ENCODE measurements at places on chromosomes 12 and 14.

DNA sequence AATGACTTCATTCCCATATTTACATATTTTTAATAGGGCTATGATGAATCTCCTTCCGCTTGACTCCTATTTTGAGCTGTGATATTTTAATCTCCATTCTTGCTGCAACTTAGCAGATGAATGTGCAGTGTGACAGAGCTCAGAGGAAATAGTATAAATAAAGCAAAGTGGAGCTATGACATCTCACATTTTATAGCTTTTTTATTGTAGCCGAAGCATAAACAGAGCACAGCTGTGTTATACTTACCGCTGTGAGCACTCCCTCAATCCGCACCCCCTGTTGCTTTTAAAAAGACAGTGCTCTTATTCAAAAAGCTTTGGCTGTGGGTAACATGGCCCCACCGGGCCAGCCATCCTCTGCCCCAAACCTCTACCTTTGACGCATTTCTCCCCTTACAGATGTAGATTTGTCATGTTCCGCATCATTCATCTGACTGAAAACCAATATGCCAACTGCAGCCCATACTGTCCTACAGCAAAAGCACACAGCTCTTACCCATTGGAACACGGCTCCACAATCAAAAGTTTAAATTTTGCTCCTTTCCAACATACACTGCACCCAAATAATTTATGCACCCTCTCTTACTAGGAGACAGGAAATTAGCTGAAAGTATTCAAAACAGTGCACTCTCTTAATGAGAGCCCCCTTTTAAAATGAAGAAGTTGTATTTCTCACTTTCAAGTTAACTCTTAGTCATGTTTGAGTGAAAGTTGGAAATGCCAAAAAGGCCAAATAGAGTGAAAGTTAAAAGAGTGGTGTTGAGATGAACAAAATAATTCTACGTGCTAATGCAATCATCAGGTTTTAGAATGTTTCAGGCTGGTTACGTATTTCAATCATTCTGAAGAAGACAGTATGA, 429.3 kb upstream of the SOX5 start:
- no peak for DNase-seq

DNA sequence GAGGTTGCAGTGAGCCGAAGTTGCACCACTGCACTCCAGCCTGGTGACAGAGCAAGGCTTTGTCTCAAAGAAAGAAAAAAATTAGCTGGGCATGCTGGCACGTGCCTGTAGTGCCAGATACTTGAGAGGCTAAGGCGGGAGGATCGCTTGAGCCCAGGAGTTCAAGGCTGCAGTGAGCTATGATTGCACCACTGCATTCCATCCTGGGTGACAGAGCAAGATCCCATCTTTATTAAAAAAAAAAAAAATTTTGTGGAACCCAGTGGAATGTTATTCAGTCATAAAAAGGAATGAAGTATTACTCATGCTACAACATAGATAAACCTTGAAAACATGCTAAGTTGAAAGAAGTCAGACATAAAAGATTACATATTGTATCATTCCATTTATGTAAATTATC, 8.3 kb upstream of the ERBB3 start:
- DNase-seq: no peak

GRCh38 chr14:106505366-106505765, 979.0 kb downstream of the TMEM121 start:
- no peak for DNase-seq

- DNase-seq: no peak
Observed at GRCh38 chr12:107091381-107091780, 2.0 kb downstream of the CRY1 start.

DNA sequence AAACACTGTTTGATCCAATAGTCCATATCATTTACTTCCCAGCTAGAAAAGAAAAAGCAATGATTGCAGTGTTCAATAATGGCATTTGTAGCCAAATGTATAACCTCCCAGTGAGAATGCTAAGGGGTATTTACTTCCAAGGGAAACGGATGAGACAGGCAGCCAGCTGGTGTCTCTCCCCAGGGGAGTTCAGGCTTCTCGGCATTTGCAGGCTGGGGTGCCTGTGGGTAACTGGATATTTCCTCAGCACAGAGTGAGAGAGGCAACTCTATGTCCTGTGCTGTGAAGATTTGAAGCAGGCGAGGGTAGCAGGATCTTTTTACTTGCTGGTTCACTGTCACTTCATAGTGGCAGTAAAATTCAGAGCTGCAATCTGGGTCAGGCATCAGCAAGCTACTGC, 1455.6 kb upstream of the TMEM132C start:
- DNase-seq: no peak

- DNase-seq: no peak
Observed at GRCh38 chr14:96057738-96058137, 18.6 kb downstream of the C14orf132 start.

DNA sequence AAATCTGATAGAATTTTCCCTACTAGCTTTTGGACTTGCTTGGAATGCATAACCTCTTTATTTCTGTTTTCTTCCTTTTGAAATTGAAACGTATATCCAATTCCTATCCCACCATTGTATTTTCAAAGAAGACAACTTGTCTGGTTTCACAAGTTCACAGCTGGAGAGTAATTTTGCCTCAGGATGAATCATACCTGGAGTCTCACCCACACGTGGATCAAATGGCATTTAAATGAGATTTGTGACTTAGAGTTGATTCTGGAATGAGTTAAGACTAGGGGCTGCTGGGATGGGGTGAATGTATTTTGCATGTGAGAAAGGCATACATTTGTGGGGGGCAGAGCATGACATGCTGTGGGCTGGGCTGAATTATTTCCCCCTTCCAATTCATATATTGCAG, 516.5 kb upstream of the MGAT4C start:
- no peak for DNase-seq

DNA sequence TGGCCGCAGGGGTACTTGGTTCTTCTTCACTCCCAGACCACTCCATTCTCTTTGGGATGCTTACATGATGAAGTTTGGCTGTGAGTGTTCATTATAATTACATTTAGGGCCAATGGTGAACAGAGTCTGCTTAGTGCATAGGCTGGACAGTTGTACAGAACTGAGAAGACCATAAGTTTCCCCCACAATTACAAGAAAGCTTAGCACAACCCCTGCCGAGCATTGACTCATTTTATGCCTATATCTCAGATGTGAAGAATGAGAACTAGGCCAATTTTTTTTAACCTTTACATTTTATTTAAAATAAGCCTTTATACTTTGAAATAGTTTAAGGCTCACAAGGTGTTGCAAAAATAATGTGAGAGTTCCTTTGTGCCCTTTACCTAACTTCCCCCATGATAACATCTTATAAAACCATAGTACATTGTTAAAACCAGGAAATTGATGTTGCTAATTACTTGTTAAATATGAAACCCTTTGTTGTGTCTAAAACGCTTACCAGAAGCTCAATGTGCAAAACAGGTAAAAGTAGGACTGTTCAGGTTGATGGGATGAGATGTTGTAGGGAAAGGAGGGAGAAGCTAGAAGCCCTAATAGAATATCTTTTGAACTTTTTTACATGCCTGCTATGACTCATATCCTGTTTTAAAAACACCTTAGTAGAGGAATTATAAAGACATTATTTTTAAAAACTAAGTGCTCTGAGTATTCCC, 47.2 kb downstream of the ALDH1L2 start:
- no peak for DNase-seq

- DNase-seq: no peak
Observed at GRCh38 chr12:93741659-93742109, 64.5 kb downstream of the CRADD start.

GRCh38 chr12:33546004-33546403, 106.4 kb upstream of the SYT10 start:
- no peak for DNase-seq

DNA sequence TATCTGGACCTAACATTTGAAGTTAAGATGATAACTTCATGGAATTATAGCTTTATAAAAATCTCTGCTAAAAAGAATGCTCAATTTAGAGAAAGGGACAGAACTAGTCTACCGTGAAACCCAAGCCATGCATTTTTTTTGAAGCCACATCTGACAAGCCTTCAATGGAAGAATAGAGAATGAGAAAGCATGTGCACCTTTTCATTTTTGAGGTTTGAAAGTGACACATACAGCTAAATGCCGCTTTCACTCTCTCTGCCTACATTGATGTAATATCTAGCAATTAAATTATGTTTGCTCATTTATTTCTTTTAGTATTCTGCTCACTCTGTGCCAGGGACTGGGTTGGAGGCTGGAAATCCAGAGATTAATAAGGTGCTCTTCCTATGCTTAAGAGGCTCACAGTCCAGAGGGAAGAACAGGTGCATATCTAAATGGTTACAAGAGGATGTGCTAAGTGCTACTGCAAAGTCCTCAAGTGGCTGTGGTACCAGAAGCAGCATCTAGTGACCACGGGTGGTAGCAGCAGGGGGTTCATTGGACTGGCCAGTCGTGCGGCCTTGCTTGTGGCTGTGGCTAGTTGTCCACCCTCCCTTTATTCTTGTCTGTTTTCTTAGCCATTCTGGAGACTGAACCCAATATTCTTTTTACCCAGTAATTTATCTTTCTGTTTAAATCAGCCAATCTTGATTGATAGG, 60.4 kb downstream of the PPP1R36 start:
- DNase-seq: no peak

DNA sequence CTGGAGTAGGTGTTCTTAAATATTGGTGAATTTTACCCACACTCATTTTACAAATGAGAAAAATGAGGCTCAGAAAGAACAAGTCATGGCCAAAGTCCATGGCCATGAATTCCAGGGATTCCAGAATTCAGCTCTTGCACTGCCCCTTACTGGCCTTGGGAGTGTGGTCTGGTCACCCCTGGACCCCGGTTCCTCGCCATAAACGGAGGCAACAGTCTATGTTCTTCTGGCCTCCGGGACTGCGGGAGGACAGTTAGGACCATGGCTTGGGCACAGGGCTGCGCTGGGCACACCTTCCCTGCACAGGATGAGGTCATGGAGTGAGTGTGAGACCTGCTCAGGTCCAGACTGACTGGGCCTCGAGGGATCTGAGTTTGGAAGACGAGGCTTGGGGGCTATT, 6.9 kb downstream of the CCDC197 start:
- no peak for DNase-seq

GRCh38 chr12:100058482-100059029, 73.8 kb upstream of the ANKS1B start:
- no peak for DNase-seq

- no peak for DNase-seq
Observed at GRCh38 chr12:114982760-114983159, 298.8 kb upstream of the TBX3 start.

DNA sequence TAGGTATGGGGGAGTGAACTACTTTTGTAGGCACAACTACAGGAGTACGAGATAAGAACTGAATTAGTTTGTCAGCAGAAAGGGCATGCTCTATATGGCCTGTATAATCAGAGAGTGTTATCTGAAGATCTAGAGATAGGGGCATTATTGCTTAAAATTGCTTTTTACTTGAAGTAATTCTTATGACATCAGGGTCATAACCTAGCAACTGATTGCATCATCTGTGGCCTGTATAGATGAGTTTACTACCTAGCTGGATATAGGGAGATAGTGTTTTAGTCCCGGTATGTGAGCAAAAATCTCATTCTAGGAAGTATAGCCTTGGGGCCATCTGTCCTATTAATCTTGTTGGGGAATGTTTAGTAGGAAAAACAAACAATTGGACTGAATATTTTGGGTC, 142.7 kb downstream of the TMEM117 start:
- DNase-seq: no peak

GRCh38 chr12:116773276-116773731, 35.2 kb downstream of the RNFT2 start:
- no peak for DNase-seq

DNA sequence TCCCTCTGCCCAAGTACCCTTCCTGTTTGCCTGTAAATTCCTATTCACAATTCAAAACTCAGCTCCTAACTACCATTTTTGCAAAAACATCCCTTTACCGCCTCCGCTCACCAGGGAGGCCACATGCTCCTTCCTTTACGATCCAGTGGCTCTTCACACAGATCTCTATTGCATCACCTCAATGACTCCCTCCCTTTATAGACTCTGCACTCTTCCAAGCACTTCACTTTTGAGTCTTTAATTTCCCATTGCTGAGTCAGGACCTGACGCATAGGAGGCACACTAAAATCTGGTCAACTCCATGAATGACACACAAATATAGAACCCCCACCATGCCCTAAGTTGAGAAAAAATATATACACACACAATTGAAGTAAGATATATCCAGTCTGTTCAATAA, 45.9 kb downstream of the PPP1R13B start:
- DNase-seq: no peak

- DNase-seq: no peak
Observed at GRCh38 chr14:36767603-36768281, 106.1 kb downstream of the PAX9 start.

- no peak for DNase-seq
Observed at GRCh38 chr12:40587970-40588369, 104.3 kb upstream of the CNTN1 start.

DNA sequence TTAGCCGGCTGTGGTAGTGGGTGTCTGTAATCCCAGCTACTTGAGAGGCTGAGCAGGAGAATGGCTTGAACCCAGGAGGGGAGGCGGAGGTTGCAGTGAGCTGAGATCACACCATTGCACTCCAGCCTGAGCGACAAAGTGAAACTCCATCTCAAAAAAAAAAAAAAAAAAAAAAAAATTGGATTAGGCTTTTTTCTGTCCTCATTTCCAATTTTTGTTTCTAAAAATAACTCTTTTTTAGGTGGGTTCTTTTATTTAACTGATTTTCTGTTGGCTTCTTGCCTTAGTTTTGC, 863.7 kb downstream of the LRFN5 start:
- no peak for DNase-seq

- no peak for DNase-seq
Observed at GRCh38 chr14:103074729-103075367, 9.2 kb upstream of the LBHD2 start.

- DNase-seq: no peak
Observed at GRCh38 chr12:116241157-116241759, 36.2 kb downstream of the MED13L start.

DNA sequence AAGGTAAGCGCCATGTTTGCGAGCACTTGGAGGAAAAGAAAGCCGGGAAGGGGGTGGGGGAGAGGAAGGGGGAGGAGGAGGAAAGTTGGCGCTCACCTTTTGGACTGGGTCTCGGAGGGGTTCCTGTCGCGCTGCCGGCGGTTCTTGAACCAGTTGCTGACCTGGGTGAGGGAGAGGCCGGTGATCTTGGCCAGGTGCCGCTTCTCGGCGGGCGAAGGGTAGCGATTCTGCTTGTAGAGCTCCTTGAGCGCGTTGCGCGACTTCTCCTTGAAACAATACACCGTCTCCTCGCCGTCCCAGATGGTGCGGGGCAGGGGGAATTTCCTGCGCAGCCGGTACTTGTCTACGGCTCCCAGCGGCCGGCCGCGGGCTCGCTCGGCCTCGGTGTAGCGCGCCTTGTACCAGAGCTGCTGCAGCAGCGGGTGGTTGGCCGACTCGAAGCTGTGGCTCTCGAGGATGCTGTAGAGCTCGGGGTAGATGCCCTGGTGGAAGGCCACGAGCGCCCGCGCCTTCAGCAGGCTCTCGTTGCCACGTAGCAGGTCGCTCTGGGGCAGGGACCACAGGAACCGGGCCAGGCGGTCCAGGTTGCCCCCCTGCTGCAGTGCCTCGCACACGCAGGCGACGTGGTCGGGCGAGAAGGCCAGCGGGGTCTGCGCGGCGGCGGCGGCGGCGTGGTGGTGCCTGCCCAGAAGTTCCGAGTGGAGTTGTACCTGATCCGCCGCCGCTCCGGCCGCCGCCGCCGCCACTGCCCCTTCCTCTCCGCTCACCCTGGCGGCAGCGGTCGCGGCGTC, 840 bp downstream of the SIX4 start:
- no peak for DNase-seq

GRCh38 chr14:20986811-20987210, 3.0 kb upstream of the METTL17 start:
- DNase-seq: no peak

GRCh38 chr12:54301428-54302048, 723 bp upstream of the NFE2 start:
- no peak for DNase-seq

GRCh38 chr12:132850291-132850690, 21.6 kb upstream of the GOLGA3 start:
- DNase-seq: no peak

Data from stimulated activated CD8-positive, alpha-beta memory T cell treated with anti-CD3 and anti-CD28 coated beads, Interleukin-2, amount 100 ng/mL, for 1 hour (primary cell).